ENCODE measurements at places on chromosomes 7 and 10.

- no peak for DNase-seq
Observed at GRCh38 chr10:129853562-129853903, 110.5 kb downstream of the EBF3 start.

DNA sequence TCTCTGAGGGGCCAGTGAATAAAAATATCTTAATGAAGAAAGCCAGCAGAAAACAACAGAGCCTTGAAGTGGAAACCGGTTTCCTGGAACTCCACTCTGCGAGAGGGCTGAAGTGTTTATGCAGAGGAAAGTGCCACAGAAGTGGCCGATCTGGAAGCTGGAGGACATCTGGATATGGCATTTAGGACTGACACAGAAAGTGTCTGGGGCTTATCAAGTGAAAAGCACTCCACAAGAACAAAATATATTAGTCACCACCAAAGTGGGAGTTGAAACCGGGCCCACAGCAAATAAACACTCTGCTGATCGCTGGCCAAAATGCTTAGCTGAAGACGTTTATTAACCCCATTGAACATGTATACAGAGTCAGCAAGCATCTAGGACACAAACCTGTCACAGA lies 7.8 kb downstream of the NOD1 start:
- no peak for DNase-seq

- DNase-seq = no peak
Observed at GRCh38 chr7:51198654-51199053, 118.0 kb downstream of the COBL start.

DNA sequence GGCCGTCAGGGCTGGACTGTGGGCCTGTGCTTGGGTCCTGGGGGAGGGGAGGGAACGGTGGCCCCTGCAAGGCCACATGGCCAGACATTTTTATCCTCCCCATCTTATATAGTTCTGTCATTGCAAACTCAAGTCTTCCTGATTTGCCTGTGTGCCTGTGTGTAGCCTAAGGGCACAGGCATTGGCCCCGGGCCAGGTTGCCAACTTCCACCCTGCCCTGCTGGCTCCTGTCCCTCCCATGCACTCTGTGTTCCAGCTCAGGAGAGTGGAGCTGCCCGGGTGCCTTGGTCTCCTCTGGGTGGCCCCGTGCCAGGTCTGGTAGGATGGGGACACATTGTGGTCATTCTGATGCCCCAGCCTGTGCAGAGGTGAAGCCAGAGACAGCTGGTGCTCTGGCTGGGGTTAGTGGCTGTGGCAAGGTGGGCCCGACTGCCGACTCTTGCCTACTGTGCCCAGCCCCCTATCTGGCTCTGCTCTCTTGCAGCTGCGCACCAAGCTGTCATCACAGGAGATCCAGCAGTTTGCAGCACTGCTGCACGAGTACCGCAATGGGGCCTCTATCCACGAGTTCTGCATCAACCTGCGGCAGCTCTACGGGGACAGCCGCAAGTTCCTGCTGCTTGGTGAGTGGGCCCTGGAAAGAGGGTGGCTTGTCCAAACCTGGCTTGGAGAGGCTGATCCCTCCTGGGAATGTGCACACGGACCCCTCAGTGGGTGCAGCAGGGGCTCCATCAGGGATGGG lies 14.8 kb downstream of the NACAD start:
- DNase-seq = no peak

DNA sequence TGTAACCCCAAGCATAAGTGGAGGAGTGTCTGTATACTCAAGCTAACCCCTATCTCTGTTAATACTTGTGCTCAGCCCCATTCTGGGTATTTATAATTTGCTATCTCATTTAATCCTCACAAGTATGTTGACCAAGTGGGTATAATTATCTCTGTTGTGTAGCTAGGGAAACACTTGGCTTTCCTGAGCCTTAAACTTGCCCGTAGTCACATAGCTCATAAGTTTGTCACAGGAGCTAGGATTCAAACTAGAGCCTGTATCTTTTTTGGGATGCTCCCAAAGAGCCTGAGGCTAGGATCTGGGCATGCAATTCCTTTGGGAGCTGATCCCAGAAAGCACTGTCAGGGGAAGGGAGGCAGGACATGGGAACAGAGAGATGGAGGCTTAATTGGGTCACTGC lies 377.4 kb downstream of the GALNT17 start:
- no peak for DNase-seq

- no peak for DNase-seq
Observed at GRCh38 chr7:75996476-75996875, 2.1 kb upstream of the TMEM120A start.

- no peak for DNase-seq
Observed at GRCh38 chr10:7179536-7179935, 231.3 kb downstream of the SFMBT2 start.

DNA sequence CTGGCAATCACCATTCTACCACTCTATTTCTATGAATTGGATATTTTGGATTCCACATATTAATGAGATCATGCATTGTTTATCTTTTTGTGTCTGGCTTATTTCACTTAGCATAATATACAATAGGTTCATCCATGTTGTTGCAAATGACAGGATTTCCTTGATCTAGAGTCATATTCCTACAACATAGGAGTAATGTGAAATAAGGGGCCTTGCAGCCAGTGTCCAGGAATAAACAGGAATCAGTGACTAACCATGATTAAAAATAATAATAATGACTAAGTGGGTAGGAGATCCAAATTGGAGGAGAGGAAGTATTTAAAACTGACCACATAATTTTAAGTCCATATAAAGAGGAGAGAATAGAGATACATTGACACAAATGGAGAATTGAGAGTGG lies 49.9 kb downstream of the SCIN start:
- no peak for DNase-seq

DNA sequence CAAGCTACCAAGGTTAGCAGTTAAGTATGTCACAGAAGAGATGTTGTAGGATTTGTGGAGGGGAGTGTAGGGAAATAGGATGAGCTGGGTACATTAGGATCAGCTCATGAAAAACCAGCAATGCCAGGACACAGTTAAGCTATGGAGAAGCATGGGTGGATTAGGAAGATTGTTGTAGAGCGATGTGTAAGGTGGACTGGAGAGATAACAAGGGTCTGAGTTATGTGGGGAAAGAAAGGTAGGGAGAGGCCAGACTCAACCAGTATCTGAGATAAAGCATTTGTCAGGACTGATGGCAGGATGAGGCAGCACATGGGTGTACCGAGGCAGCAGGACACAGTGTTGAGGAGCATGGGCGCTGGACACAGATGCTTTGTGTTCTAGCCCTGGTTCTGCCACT lies 85.4 kb upstream of the PRR15 start:
- no peak for DNase-seq

GRCh38 chr10:20502903-20503585 lies 394.1 kb downstream of the NEBL start:
- DNase-seq = no peak

DNA sequence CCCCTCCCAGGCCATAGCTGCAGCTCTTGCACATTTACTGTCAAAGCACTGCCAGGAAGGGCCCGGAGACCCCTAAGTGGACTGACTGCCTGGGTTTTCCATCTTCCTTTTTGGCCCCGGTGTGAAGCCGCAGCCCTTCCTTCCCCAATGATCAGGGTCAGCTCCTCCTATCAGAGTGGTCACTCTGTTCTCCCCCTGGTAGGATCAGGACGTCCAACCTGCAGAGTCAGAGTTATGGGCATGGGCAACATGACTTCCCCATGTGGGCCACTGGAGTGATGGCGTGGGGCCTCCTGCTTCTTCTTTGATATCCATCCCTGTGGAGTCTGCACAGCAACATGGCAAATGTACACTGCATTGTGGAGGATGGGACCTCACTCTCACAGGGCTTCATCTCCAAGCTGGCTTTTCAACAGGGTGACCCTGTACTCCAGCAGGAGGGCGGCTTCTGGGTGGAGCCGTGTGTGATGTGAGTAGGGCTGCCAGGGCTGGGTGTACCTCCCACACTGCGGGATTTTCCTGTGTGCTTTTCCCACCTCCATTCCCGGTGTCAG lies 6.4 kb upstream of the RAMP3 start:
- no peak for DNase-seq
